ENCODE measurements at places on chromosomes 1 and 21.
A peak's percentile ranks its signal among the peaks of the same experiment; 100 is the strongest.

DNA sequence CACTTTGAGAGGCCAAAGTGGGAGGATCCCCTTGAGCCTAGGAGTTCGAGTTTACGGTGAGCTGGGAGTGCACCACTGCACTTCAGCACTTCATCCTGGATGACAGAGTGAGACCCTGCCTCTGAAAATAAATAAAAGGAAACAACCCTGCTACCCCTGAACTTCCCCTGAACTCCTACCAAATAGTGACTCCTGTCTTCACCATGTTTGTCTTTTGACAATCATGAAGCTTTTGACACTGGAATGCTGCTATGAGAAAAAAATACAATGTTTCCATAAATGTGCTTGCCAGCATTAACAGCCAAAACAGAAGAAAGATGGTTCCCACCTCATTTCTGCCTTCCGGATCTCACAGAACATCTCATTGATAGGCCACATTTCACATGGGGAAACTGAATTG lies 10.4 kb downstream of the ZBTB8A start:
- DNase-seq: no peak

DNA sequence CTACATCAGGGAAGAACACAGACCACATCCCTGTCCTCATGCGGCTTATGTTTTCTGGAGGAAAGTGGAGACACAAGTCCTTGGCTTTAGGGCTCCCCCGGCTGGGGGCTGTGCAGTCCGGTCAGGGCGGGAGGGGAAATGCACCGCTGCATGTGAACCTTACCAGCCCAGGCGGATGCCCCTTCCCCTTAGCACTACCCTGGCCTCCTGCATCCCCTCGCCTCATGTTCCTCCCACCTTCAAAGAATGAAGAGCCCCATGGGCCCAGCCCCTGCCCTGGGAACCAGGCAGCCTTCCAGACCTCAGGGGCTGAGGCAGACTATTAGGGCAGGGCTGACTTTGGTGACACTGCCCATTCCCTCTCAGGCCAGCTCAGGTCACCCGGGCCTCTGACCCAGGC lies 45.5 kb downstream of the TNNT2 start:
- no peak for DNase-seq

- DNase-seq: no peak
These were observed 32.6 kb downstream of the GLIS1 start for GRCh38 chr1:53706356-53706755.

GRCh38 chr1:180173952-180174351 lies 19.3 kb downstream of the QSOX1 start:
- DNase-seq: peak; percentile 94

DNA sequence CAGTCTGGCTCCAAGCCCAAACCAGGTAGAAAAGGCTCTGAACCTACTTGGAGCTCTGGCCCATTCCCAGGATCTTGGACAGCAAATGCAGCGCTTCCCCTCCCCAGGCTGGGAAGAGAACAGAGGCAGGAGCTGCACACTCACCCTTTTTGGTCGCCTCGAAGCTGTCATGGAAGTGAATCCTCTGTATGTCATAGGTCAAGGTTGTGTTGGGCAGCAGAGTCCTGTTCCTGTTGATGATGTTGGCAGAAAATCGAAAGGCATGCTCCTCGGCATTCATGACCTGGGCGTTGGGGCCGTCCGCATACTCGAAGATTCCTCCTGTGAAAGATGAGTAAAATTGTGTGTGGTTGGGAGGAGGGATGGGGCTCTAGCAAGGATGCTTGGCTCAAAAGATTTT lies 143.5 kb downstream of the GRIK3 start:
- DNase-seq: no peak

- peak; percentile 92 for DNase-seq
These were observed at the start of gene CDC20 for GRCh38 chr1:43358746-43359693. Gene CDC20, plus strand, starts transcription at chr1:43358981. Its CDS starts 235 bp downstream, at chr1:43359216.

GRCh38 chr1:243924588-243925349 lies 74.7 kb upstream of the AKT3 start:
- DNase-seq: peak; percentile 75

DNA sequence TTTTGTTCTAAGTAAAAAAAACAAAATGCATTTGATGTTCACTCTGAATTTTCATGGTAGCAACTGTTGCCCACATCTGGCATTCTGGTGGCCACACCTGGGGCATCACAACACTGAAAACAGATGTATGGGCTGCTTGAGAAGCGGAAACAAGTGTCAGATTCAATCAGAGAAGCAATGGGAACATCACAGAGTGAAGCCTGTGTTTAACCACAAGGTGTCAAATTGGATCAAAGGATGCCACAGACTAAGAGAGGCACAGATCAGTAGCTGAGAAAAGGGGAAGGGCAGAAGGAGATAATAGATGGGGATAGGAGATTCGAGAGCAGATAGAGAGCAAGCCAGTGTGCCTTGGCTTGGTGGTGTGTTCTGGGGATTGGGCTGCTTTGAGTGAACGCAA lies 49.8 kb upstream of the MTF2 start:
- DNase-seq: no peak
